ENCODE measurements at places on chromosomes 4 and X.

- DNase-seq = no peak
Observed at GRCh38 chr4:859496-859895, 33.6 kb upstream of the CPLX1 start.

DNA sequence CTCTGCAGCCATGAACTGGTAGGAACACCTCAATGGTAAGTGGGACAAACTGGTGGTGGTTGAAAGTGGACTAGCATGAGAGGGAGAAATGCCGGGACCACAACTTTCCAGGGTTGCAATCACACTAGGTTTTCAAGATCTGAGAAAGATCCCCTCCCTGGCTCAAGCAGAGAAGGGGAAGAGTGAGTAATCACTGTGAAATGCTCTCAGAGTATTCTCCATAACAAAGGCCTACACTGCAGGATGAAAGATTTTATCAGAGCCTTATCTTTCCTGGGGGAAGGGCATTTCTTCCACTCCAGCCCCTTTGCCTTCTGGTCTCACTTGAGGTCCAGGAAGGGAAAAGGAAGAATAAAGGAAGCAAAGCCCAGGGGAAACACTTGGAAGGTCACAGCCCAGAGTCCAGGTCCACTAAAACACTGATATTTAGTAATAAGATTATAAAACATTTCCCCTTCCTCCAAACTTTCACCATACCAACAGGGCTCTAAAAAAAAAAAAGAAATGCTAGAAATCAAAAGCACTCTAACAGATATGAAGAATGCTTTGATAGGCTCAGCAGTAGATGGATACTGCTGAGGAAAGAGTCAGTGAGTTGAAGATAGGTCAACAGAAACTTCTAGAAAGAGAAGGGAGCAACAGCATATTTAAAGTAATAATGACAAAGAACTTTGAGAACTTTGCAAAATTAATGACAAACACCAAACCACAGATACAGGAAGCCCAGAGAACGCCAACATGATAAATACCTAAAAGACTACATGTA, 95.9 kb downstream of the WDFY3 start:
- DNase-seq = no peak

GRCh38 chr4:24999392-25000089, 31.2 kb downstream of the LGI2 start:
- no peak for DNase-seq

- no peak for DNase-seq
Observed at GRCh38 chr4:129213692-129214091, 117.7 kb downstream of the C4orf33 start.

GRCh38 chr4:2437475-2438215, 18.9 kb downstream of the CFAP99 start:
- no peak for DNase-seq

GRCh38 chr4:124053872-124054538, 657.4 kb downstream of the SPRY1 start:
- no peak for DNase-seq

- DNase-seq = no peak
Observed at GRCh38 chr4:56979421-56980072, 851 bp downstream of the POLR2B start.

DNA sequence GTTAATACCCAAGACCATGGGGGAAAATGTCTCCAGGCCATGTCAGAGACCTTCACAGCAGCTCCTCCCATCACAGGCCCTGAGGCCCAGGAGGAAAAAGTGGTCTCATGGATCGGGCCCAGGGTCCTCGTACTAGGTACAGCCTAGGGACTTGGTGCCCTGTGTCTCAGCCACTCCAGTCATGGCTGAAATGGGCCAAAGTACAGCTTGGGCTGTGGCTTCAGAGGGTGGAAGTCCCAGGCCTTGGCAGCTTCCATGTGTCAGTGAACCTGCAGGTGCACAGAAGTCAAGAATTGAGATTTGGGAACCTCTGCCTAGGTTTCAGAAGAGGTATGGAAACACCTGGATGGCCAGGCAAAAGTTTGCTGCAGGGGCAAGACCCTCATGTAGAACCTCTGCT, 27.6 kb upstream of the C4orf54 start:
- DNase-seq = no peak

DNA sequence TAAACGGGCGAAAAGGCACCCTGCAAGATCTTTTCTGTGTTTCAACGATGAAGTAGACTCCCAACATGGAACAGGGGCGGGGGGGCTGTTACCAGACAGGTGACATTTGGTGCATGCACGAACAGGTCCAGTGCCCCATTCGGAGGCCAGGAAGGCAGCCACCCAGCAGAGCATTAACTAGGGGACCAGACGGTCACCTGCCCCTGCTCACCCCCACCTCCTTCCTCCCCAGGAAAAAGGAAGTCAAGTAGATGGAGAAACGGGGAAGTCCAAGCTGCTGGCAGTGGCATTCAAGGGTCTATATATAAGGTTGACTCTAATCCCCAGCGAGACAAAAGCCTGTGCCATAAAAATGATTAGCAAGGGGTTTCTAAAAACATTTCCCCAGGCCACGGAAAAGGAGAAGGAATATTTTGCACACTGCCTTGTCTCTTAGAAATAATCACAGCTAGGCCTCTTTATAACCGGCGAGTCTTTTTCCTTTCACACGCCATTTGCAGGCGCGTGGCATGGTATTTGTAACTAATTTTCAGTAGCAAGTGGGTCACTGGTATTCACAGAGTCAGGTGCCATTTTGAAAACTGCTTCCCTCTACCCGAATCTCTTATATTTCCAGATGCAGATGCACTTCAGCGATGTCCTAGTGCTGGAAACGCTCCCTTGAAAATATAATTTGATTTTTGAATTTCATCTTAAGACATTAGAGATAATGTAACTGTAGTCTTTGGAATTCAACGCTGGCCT, 1.2 kb upstream of the TMSB4X start:
- no peak for DNase-seq

GRCh38 chr4:176874721-176875445, 82.2 kb upstream of the VEGFC start:
- DNase-seq = no peak

- no peak for DNase-seq
Observed at GRCh38 chrX:18542905-18543304, 117.5 kb downstream of the CDKL5 start.

GRCh38 chr4:113450295-113451080, 311.1 kb downstream of the CAMK2D start:
- no peak for DNase-seq

DNA sequence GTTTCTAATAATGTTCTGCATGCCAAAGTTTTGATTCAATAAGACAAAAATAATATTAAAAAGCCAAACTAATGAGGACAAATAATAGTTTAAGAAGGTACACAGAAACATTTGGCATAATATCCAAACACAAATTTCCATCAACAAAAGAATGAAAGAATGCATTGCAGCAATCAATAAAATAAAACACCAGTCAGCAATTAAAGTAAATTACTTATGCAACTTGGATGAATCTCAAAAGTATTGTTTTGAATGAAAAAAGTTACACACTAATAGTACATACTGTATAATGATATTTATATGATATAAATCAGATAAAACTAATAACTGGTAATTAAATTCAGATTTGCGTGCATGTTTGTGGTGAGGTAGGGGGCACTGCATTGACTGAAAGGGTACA, 285.5 kb upstream of the PCDH10 start:
- no peak for DNase-seq

DNA sequence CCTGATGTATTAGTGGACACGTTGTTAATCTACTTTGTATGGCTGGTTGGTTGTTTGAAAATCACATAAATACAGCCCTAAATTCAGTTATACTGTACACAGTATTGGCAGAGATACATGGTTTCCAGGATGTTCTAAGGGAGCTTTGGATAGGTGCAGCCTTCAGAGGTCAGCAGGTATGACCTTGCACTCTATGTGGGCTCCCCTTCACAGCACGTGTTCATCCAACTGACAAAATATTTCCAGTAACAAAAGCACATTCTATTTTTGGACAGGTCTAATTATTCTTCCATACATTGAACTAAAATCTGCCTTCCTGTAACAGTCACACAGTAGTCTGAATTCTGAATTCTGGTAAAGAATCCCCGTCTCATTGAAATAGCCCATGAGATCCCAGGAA, 92.8 kb upstream of the RAPGEF2 start:
- no peak for DNase-seq

- DNase-seq = no peak
Observed at GRCh38 chr4:67020438-67020797, 524.9 kb downstream of the CENPC start.

GRCh38 chr4:40827758-40828157, 78.0 kb downstream of the NSUN7 start:
- no peak for DNase-seq

- DNase-seq = peak; percentile 14
Observed at GRCh38 chr4:112031712-112032328, 113.4 kb upstream of the FAM241A start.

GRCh38 chr4:110994781-110995180, 371.9 kb upstream of the PITX2 start:
- no peak for DNase-seq

- DNase-seq = peak; percentile 51
Observed at GRCh38 chr4:23789762-23790161, 100.1 kb downstream of the PPARGC1A start.

GRCh38 chr4:109729117-109729717, 653 bp downstream of the PLA2G12A start:
- DNase-seq = no peak

DNA sequence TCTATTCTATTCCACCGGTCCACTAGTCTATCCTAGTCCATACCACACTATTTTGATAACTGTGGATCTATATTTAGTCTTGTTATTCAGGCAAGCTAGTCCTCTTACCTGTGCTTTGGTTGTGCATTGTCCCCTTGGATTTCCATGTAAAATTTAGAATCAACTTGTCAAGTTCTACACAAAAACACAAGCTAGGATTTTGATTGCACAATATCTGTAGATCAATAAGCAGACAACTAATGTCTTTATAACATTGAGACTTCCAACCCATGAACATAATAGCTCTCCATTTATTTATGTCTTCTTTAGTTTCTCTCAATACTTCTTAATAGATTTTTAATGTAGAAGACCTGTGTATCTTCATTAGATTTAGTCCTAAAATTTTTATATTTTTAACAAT, 10.2 kb upstream of the BBS12 start:
- no peak for DNase-seq

GRCh38 chr4:150367326-150367725, 214.6 kb upstream of the MAB21L2 start:
- no peak for DNase-seq

DNA sequence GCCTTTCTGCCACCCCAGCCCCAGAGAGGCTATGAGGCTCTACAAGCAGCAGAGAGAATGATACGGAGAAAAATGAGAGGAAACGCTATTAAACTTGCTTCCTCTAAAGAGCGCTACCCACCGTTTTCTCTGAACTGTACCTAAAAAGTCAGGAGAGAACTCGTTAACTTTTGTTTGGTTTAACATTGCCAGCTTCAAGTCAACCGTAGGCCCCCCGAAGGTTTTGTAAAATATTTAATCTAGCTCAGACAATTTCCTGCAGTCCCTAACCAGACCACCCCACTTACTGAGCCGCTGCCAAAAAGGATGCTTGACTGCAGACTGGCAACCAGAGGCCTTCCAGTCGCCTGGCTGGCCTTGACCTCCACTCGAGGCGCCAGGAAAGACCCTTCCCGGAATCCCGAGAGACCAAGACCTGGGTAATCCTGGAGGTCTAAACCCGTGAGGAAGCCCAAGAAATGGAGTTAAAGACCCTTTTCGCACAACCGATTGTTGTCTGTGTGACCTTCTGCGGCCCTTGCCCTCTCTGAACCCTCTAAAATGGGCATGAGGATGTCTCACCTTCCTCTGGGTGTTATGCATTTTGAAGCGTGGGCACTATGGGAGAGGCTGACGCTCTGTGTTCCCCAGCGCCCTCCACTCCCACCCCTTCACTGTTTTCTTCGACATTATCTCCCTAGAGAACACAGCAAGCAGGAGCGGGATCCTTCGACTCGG, 86.3 kb downstream of the BCOR start:
- no peak for DNase-seq

DNA sequence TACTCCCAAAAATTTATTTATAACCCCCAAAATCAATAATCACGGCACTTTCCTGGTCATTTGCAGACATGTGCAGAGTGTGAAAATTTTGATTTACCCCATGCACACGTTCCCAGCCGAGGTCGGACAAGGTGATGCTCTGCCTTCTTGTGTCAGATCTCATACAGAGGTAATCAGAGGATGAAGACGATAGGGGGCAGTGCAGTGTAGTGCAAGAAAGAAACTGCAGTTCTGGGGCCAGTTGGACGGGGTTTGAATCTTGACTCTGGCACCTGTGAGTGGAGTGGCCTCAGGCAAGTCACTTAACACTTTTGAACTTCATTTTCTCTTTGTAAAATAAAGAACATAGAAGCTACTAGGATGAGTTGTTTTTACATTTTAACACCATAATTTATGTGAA, 88.4 kb downstream of the FRMPD3 start:
- no peak for DNase-seq

GRCh38 chrX:71067712-71068043, 456 bp downstream of the SNX12 start:
- no peak for DNase-seq

DNA sequence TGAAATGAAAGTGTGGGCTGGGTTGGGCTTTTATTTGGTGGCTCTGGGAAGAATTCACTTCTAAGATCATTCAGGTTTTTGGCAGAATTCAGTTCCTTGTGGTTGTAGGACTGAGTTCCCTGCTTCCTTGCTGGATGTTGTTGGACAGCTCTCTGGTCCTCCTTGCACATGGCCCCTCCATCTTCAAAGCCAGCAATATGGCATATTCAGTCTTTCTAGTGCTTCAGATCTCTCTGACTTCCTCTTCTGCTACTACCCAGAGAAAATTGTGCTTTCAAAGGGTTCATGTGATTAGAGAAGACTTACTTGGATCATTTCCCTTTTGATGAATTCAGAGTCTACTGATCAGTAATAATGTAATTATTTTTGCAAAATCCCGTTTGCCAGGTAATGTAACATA, 12.8 kb upstream of the IGFBP7 start:
- no peak for DNase-seq

DNA sequence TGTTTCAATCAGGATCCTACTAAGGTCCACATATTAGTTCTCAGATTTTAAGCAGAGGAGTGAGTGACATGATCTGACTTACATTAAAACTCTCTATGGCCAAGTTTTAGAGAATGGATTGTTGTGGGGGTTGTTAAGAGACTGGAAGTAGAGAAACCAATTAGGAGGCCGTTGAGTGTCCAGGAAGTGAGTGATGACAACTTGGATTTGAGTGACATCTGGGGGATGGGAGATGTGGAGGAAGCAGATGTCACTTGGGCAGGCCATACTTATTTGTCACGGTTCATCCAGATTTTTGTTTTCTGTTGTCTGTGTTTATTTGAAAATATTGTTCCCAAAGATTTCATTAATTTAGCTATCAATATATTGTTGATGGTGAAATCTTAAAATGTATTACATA, 28.3 kb downstream of the ADD1 start:
- no peak for DNase-seq

DNA sequence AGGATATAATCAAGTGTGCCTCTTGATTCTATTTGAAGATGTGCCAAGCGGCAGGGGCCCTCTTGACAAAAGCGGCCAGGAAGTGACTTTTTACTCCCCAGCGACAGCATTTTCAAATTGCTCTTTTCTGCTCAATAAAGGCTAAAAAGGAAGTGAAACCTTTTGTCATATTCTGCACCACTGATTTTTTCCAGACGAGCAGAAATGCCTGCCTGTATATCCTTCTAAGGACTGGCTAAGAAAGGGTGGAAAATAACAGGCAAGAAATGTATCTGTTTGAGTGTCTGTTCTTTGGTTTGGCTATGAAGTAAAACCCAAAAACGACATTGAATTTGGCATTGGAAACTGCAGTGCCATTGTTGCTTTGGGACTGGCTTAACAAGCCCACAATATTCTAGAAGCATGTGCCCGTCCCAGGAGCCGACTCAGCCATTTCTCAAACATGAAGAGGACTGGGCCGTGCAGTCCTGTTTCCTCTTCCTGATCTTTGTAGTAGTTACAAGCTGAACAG, 25.4 kb downstream of the TMSB4X start:
- DNase-seq = no peak

GRCh38 chr4:155854582-155855226, 11.4 kb downstream of the ASIC5 start:
- no peak for DNase-seq
